ENCODE measurements at places on chromosomes 2 and 18.

DNA sequence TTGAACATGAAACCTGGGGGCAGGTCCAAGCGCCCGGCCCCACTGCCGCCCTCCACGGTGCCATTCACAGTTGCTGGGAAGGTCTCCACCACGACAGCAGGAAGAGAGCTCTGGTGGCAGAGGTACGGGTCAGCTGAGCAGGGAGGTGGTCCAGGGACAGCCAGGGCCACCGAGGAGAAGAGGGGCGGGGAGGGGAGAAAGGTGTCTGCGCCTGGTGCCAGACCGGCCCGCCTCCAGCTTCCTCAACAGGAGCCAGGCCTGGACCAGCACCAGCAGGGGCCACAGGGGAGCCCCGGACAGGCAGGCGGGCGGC, 56.2 kb downstream of the BIN1 start:
- DNase-seq: no peak

GRCh38 chr2:9914384-9915065, 37.0 kb upstream of the GRHL1 start:
- peak; percentile 22 for DNase-seq

GRCh38 chr2:214410918-214411554, at the start of gene VWC2L:
VWC2L (plus strand) TSS chr2:214411054; CDS start chr2:214414194, 3,140 bp downstream.
- DNase-seq: no peak

DNA sequence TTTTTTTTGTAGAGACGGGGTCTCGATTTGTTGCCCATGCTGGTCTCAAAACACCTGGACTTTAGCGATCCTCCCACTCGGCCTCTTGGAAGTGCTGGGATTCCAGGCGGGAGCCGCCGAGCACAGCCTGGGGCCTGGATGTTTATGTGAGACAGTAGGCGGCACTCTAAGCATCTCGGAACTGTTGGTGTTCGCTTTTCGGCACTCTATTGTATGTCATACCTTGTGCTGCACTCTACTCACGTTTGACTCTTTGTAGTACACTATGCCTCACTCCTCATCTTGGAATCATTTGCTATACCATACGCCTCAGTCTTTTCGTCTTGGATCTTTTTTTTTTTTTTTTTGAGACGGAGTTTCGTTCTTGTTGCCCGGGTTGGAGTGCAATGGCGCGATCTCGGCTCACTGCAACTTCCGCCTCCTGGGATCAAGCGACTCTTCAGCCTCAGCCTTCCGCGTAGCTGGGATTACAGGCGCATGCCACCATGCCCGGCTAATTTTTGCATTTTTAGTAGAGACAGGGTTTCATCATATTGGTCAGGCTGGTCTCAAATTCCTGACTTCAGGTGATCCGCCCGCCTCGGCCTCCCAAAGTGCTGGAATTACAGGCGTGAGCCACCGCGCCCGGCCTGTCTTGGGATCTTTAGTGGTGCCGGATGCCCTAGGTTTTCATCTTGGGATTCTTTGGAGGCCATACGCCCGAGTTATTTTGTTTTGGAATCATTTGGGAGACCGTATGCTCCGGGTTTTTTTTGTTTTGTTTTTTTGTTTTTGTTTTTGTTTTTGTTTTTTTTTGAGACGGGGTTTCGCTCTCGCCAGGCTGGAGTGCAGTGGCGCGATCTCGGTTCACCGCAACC, 24.2 kb upstream of the ZDBF2 start:
- DNase-seq: no peak

DNA sequence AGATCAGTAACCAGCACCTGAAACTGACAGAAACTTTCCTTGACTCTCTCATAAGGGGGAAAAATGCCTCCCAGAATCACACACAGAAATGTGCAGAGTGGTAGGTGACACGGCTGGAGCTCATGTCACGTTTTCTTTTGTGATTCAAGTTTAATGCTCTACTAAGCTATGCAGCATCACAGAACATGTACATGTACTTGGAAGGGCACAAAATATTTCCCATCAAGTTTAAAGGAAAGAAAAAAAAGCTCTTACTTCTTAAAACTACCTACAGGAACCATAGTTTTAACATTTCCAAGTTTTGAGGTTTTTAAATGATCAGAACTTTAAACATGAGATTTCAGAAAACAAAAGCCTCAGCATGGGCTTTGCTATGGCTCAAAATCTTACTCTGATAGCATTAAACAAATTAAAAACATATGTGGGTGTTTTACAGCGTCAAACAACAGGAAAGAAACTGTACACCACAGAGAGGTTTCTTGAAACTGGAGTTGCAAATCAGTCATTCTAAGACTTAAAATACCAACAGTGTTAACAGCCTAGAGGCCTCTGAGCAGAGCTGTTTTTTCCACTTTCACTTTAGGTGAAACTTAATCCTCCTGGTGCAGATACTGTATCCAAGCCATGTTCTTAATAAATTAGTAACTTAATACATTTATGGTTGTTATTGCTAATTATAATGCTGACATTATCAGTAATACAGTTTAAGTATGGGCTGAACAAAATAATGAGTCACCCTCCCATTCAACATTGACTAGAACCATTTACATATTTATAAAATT, 30.1 kb downstream of the MBP start:
- DNase-seq: no peak

DNA sequence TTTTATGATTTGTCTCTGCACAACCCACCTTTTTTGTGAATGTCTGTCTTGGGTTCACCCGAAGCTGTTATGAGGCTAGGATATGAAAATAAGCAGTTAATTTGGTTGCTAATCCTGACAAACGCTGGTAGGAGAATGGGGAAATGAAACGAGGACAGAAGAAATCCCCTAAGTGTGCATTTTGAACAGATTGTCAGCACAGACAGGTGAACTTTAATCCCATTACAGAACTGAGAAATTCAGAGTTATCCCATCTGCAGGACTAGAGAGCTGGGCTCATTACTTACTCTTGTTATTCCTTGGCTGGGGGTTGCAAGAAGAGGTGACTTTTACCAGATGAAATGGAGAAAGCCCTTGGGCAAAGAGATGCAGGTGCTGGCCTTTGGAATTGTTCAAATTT, 123.3 kb upstream of the NYAP2 start:
- DNase-seq: no peak

DNA sequence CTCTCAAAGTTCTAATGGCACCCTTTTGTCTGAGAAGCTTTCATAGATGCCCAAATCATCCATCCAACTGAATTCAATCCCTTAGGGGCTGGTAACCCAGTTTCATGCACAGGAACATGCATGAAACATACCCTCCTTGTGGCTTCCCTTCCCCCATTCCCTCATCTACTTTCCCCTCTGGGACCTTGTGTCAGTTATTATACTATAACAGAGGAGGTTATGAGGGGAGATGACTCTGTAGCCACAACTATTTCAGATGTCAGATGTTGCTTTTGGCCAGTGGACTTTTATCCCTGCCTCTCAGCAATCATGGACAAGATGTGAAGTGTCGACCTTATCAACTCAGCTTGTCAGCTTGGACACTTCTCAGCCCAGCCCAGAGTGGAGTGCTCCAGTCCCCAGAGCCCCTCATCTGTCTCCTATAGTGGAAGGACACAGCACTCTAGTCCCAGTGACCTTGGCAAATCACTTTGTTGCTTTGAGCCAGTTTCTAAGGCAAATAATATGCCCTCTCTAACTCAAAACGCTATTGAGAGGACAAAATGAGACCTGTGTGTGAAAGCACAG, 8.4 kb downstream of the DHRS9 start:
- no peak for DNase-seq

DNA sequence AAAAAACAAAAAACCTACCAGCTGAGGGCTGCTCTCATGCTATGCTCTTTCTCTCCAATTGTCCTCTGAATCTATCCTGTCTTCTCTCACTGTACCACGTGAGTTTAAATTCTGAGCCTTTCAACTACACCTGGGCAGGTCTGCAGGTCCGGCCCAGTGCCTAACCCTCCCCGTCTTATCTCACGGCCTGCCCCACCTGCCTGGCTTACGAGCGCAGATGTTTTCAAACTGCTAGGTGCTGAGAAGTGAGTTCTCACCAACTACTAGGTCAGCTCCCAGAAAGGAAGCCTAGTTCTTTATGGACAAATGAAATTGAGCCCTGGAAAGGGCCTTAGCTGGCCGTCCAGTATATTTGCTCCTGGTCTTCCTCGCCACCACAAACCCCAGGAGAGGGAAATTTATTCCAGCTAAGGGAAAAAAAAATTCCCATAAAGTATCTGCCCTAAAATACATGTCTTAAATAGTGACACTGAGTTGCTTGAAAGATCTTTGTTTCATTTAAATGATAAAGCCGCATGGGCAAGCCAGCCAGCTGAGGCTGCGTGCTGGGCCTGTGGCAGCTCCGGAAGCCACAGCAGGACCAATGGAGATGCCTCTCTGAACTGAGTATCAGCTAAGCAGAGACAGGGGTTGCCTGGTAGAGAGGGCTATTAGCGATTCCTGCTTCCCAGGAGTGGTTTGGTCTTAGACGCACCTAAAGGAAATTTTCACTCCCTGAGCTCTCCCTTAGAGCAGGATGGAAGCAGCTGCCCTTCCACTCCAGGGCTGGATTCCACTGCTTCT, 92.5 kb upstream of the NCK2 start:
- DNase-seq: no peak

- no peak for DNase-seq
These were observed 19.3 kb downstream of the INPP5D start for GRCh38 chr2:233079473-233079877.

- DNase-seq: no peak
These were observed 266.8 kb upstream of the RAB6C start for GRCh38 chr2:129712676-129712985.

DNA sequence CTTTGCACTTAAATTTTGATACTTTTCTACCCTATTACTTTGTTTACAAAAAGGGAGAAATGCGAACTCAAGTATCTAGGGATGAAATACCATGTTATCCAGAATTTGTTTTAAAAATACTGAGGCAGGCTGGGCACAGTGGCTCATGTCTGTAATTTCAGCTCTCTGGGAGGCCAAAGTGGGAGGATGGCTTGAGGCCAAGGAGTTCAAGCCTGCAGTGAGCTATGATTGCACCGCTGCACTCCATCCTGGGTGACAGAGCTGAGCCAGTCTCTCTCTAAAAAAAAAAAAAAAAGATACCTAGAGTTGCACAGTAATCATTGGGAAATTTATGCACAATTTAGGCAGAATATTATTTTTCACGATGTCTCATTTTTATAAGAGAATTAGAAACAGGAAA, 12.4 kb upstream of the VAPA start:
- no peak for DNase-seq

DNA sequence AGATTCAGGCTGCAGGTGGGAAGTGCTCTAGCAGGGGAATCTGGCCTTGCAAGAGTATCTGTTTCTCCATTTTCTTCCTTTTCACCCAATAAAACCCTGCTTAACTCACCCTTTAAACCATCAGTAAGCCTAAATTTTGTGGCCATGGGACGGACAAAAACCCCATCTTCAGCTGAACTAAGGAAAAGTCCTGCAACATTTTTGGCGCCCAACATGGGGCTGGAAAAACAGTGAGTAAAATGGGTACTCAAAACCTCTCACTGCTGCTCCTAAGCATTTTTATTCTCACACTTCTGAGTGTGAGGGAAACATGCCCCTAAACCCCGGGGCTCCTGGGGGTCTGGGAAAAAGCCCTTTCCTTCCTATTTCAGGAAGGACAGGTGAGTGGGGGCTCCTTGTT, 414.3 kb downstream of the ZNF804A start:
- no peak for DNase-seq

DNA sequence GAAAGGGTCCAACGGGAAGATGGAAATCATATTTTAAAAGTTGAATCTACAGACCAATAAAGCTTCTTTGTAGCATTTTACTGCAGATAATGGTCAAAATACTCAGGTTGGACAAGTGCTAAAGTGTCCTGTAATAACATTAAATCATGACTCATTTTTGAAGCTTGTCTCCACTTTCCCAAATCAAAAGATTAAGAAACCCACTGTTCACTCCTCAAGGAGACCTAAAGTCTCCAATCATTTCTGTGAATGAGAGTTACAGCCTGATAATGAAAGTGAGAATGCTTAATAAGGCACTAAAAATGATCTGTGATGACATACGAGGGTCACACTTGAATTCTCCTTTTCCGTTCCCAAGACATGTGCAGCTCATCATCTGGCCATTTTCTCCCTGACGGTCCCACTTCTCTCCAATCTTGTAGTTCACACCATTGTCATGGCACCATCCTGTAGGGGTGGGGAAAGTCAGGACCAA, 53.4 kb downstream of the ATIC start:
- no peak for DNase-seq

GRCh38 chr18:39692367-39693015, 2126.9 kb upstream of the CELF4 start:
- DNase-seq: no peak

DNA sequence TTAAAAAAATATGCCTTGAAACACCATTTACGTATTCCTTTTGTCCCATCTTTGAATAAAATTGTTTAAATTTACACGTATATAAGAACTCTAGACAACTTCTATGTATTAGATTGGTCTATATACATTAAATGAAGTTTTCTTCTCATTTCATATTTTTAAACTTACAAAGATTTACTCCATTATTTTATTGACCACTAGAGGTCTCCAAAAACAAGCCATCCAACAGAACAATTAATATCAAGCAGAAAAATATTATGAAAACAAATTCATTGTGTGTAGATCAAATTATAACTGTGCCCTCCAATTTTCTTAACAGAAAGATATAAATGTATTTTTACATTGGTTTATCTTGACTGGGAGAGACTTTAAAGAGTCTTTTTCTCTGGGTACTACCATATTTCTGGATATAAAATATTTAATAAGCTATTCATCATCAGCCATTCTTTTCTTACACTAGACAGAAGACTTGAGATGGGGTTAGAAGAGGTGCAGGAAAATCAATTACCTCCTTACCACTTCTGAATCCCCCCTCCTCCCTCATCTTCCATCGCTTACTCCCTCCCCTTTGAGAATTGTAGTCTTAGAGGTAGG, 66.5 kb downstream of the DPP4 start:
- no peak for DNase-seq

GRCh38 chr2:207352978-207353671, 176.6 kb upstream of the CREB1 start:
- DNase-seq: no peak

GRCh38 chr2:24075259-24075658, 867 bp downstream of the SF3B6 start:
- no peak for DNase-seq

GRCh38 chr2:71746946-71747501, 293.7 kb downstream of the DYSF start:
- DNase-seq: no peak

GRCh38 chr18:59657012-59657411, 40.2 kb downstream of the CCBE1 start:
- no peak for DNase-seq

- no peak for DNase-seq
These were observed 57.5 kb downstream of the TANK start for GRCh38 chr2:161217597-161218185.

GRCh38 chr2:27582129-27582694, 630 bp upstream of the ZNF512 start:
- no peak for DNase-seq

GRCh38 chr2:186099826-186100225, 361.2 kb downstream of the FSIP2 start:
- no peak for DNase-seq

GRCh38 chr18:22691946-22692710, 241.0 kb upstream of the RBBP8 start:
- no peak for DNase-seq

- no peak for DNase-seq
These were observed 336.6 kb downstream of the EN1 start for GRCh38 chr2:118510807-118511206.

GRCh38 chr18:79805926-79806487, 8.3 kb downstream of the KCNG2 start:
- no peak for DNase-seq

All from stimulated activated CD4-positive, alpha-beta T cell treated with anti-CD3 and anti-CD28 coated beads, Interleukin-15, amount 100 ng/mL, for 1 hour (primary cell).